ENCODE measurements at places on chromosomes 2 and 18. TPM values are rescaled to one million over a fixed set of nuclear protein-coding genes. Genes with fewer than 3 reads are reported as not detected.

- no peaks in the 10 kb centered on the region for H3K36me3 ChIP-seq
- no peak overlapping the region for H3K4me3 ChIP-seq
- H3K27ac ChIP-seq = no peak overlapping the region
- no peak for DNase-seq
- H3K4me1 ChIP-seq = peaks cover 21% of the 10 kb centered on the region
- H3K27me3 ChIP-seq = no peaks in the 10 kb centered on the region
Measured at GRCh38 chr2:23456881-23457760, 72.1 kb downstream of the KLHL29 start.

GRCh38 chr18:36490897-36491296, 193.4 kb downstream of the FHOD3 start:
- H3K36me3 ChIP-seq = no peaks in the 10 kb centered on the region
- no peaks in the 10 kb centered on the region for H3K4me1 ChIP-seq
- DNase-seq = no peak
- H3K27ac ChIP-seq = no peak overlapping the region
- no peaks in the 10 kb centered on the region for H3K27me3 ChIP-seq

MEP1B gene
- total RNA-seq = 8.6 TPM

C18orf63 gene
- not detected for total RNA-seq

KHK gene
- total RNA-seq = 2.8 TPM
